ENCODE measurements at places on chromosomes 3 and 15.
A peak's percentile ranks its signal among the peaks of the same experiment; 100 is the strongest.

- DNase-seq: no peak
Measured at GRCh38 chr3:61381745-61382392, 130.6 kb upstream of the FHIT start.

GRCh38 chr3:117567382-117567781 is 857.8 kb downstream of the TUSC7 start:
- no peak for DNase-seq

DNA sequence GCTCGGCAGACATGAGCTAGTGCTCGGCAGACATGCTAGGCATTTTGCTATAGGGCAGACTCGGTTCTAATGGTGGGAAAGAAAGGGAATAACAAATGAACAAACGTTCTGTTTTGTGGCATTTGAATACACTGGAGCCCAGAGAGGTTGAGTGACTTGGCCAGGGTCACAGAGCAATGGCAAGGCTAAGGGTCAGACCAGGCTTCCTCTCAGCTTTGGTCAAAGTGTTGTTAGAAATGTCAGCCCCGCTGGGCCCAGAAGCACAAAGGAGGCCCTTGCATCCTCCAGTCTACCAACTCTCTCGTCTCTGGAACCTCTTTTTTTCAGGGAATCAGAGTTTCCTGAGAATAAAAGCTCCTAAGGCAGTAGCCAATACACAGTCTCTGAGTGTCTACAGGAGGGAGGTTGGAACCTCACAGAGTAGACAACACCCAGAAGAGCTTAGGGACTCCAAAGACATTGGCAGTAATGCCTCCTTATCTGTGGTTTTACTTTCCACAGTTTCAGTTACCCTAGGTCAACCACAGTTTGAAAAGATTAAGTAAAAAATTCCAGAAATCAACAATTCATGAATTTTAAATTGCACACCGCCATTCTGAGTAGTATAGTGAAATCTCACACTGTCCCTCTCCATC is 47.3 kb downstream of the SSUH2 start:
- no peak for DNase-seq

DNA sequence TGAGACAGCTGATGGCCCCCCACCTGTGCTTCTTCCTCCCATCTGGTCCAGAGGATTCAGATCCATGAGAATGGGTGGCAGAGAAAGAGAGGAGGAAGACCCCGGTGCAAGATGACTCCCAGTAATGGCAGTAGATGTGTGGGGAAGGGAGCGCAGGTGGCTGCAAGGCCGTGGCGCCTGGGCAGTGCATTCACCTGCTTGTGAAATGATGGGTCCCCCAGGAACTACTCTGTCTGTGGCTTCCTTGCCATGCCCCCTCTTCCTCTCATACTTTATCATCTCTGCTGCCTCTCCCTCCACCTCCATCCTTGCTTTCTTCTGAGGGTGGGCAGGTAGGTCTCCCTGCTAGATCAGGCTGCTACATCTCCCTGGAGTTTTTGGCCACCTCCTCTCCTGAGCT is 23.3 kb downstream of the ZNF710 start:
- no peak for DNase-seq

GRCh38 chr15:29832709-29833108 is 10.4 kb upstream of the TJP1 start:
- DNase-seq: no peak

DNA sequence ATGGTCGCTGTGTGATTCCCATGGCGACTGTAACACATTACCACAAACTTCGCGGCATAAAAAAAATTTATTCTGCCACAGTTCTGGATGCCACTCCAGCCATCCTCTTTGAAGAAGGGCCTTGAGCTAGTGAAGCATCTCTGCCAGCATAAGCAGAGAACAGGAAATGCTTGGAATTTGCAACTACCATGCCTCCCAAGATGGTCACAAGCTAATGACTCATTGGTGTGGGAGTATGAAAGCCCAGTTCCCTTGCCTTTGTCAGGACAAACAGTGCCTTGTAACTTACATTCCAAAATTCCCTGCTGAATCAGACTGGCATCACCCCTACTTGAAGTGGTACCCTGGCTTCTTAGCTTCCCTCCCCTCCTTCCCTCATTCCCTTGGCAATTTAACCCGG is 129.7 kb downstream of the PROS1 start:
- DNase-seq: peak; percentile 65

GRCh38 chr3:54519493-54519892 is 397.1 kb downstream of the CACNA2D3 start:
- no peak for DNase-seq

DNA sequence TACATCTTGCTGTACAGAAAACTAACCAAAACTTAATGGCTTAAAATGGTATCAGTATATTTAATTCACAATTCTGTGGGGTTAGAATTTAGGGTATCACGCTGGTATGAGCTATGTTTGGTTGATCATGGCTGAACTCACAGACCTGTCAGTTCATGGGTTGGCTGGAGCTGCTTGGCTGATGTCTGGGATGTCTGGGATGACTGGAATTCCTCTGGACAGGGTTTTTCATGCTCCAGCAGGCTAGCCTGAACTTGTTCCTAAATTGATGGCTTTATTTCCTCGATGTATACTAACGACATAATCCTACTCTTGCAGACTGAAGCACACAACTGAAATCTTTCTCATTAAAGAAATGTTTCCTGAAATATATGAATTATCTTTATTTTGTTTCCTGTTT is 338.9 kb upstream of the GBE1 start:
- DNase-seq: no peak

GRCh38 chr3:12932347-12932746 is 91.0 kb upstream of the RPL32 start:
- no peak for DNase-seq

DNA sequence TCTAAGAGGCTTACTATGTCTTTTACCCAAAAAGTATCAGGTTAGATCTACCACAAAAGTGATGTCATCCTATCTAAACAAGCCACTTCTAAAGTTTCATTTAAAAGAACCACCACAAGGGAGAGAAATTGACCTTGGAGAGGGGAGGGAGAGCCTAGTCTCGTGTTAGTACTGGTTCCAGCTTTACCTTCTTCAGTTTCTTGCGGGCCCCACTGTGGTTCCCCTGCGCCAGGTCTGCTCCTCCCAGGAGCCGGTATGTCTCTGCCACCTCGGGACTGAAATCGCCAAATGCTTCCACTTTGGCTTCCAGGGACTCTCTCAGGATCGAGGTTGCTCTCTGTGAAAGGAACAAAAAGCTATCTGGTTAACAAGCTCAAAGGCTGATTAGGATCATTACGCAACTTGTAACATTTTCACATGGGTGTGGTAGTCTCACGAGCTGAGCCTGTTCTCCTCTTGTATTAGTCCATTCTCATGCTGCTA is 51.1 kb downstream of the SYNM start:
- no peak for DNase-seq

GRCh38 chr15:84878504-84878903 is 6.0 kb upstream of the SLC28A1 start:
- peak; percentile 11 for DNase-seq

- no peak for DNase-seq
Measured at GRCh38 chr3:186001842-186002241, 64.0 kb upstream of the TRA2B start.

DNA sequence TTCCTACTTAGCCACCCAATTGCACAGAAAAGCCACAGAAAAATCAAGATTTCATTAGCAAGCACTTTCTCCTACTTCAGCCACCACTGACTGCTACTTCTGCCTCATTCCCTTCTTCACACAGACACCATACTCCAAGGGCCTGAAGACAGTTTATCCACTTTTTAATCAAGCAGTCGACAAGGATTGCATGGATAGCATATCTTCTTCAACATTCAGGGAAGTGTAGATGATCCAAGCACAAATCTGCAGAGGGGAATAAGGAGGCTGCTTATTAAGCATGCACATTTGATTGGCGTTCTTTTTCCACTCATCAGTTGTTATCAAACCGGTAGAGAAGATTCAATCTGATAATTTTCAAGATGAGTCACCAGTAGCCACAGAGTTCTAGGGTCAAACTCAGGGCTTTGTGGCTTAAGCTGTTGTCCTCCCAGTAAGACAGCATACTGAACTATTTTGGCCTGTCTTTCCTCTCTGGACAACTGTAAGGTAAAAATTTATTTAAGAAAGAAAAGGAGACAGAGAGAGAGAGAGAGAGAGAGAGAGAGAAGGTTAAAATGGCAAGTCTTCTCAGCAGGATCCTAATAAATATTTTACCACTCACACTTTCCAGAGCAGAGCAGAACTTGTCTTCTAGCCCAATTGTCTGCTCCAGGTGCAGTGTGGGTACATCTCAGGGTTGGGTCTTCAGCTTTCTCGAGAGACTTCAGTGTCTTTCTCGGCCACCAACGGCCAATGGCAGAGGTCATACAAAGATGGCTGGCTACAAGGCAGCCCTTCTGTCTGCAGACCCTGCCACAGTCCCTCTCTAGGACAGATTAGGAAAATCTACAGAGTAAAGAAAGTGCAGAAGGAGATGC is 80.6 kb upstream of the BHLHE40 start:
- DNase-seq: no peak

DNA sequence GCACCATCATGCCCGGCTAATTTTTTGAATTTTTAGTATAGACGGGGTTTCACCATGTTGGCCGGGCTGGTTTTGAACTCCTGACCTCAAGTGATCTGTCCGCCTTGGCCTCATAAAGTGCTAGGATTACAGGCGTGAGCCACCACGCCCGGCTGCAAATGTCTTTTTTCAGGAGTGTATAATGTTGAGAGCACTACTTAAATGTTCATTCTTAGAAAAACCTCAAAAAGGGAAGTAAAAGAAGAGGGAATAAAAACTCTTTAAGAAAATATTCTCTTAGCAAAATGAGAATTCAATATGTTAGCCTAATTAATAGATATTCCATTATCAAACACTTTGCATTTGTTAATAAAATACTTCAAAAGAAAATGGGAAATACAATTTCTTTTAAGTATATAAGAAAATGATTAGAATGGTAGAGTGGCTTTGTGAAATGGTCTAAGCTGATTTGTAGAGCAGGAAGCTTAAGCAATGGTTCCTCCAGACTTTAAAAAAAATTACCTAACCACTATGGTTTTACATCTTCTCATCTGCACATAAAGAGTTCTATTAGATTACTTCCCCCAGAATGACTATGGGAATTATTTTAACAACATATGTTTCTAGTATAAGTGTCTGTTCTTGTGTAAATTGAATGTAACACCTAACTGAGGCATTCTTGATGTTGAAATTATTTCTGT is 226.7 kb upstream of the ALCAM start:
- DNase-seq: no peak

GRCh38 chr3:141660614-141660947 is 77.5 kb upstream of the RNF7 start:
- no peak for DNase-seq

DNA sequence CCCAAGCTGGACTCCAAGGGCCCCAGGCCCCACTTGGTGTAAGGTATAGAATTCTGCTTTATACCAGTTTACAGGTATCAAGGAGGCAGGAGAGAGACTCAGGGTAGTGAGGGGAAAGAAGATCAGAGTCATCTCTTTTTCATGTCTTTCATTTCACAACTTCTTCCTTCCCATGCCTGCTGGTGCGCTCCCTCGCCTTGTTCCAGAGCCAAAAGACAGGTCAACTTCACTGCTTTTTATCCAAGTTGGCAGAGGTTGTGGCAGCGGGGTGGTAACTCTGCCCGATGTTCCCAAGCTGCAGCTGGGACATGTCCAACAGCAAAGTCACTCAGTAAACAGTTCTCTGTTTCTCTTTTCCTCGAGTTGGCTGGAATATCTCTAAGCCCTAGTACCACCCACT is 86.3 kb upstream of the TCF12 start:
- DNase-seq: no peak

- no peak for DNase-seq
Measured at GRCh38 chr3:126858401-126858800, 124.5 kb upstream of the PLXNA1 start.

GRCh38 chr3:73491287-73491662 is 133.5 kb downstream of the PDZRN3 start:
- DNase-seq: no peak

GRCh38 chr3:183327343-183327742 is 74.3 kb downstream of the B3GNT5 start:
- DNase-seq: no peak

DNA sequence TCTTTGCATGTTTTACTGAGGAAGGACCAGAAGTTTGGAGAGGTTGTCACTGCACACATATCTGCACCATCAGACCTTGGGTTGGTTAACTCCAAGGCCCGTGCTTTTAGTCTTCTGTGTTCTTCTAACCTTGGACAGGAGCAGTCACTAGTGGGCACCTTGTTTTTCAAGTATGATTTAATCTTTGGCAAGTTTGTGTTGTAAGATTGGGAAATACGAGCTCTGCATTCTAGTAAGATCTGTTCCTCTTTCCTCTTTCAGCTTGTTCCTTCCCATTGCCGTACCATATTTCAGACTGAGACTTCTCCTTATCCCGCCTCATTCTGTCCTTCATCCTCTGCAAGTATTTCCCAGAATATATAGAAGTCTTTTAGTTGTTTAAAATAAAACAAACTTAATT is 5.1 kb downstream of the TMOD2 start:
- no peak for DNase-seq

DNA sequence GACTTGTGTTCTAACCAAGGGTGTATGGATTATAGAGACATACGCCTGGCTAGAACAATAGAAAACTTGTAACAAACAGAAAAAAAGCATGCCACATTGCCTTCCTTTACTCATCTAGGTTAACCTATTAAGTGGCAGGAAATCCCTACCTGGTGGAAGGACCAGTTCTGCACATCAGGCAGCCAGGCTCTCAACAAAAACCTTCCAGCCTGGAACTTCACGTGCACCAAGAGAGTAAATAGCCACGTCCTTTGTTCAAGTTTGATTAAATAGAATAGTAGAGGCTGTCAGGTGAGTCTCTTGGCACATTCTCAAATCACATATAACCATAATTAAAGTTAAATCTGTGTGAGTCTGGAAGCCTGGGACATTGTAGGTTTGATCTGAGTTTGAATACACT is 85.0 kb upstream of the DPH6 start:
- no peak for DNase-seq

- DNase-seq: no peak
Measured at GRCh38 chr15:67865331-67865730, 25.5 kb upstream of the RNU6-1 start.

- no peak for DNase-seq
Measured at GRCh38 chr15:74628199-74628598, 12.6 kb downstream of the CLK3 start.

DNA sequence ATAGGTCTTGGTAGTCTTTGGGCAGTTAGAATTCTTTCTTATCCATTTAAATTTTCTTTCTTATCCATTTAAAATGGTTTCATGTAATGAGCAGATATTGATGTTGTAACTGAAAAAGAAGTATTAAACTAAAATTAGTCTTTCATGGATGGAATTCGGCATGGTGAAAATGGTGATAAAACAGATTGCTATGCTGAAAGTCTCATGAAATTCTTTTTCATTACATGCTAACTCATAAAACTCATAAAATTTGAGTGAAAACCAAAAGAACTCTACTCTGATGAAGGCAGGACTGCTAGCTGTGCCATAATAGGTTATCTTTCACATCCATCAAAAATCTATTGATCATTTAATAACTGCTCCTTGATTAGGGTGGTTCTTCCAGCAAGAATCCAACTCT is 3.9 kb upstream of the CD96 start:
- no peak for DNase-seq

DNA sequence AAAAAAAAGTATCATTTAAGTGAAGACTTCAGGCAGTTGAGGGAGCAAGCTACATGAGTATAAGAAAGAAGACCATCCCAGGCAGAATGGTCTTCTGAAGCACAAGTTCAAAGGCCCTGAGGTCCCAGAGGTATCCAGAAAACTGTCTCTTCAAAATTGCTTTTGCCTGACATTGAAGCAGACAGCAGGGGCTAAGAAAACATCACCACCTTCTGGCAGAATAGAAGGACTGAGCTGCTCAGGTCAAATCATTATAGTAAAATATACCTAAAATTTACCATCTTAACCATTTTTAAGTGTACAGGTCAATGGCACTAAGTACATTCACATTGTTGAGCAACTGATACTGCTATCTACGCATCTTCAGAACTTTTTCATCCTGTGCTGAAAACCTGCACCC is 16.4 kb downstream of the GPR160 start:
- no peak for DNase-seq

Measured in non-pigmented ciliary epithelial cell (primary cell).